ENCODE measurements at places on chromosomes 6 and 20.

DNA sequence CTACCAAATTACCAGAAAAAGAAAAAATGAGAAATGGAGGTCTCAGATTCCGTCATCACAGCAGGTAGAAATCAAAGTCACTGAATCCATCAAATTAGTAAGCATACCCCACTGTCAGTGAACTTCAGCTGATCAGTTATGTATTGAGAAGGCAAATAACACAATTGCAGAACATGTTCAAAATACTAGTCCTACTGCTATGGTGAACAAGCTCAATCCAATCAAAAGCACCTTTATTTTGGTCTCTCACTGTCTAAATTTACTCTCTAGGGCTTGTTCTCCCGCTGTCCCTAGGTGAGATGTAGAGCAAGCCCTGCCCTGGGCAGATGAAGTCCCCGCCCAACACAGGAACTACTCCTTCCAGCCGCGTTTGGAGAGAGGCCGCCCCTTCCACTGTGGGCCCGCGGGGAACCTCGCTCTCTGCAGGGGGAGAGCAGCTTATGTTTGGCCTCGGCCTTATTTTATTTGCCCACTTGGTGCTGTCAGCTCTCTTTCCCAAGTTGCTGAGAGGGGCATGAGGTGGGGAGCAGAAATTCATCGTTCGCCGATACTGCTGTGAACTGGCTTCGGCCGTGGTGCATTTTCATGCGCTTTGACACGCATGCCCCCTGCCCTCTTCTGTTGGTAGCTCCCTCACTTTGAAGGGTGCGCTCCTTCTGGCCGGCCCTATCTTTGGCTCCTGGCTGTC, 14.3 kb upstream of the MAP1LC3A start:
- peak; percentile 43 for ATAC-seq

DNA sequence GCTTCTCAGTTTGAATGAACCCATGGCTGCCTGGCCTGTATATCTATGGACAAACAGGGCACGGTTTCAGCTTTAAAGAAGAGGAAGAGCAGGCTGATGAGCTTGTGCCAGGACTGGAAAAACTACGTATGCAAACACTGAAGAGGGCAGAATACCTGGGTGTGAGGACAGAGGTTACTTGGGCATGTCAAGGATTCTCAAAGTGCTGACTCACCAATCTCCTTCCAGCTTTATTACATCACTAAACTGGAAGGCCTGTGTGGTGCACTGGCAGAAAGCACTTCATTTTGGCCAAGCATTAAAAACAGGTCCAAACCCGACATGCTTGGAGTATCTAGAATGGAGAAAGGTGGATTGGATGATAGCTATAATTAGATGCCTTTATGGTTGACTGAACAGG, 95.2 kb downstream of the GMPR start:
- no peak for ATAC-seq

DNA sequence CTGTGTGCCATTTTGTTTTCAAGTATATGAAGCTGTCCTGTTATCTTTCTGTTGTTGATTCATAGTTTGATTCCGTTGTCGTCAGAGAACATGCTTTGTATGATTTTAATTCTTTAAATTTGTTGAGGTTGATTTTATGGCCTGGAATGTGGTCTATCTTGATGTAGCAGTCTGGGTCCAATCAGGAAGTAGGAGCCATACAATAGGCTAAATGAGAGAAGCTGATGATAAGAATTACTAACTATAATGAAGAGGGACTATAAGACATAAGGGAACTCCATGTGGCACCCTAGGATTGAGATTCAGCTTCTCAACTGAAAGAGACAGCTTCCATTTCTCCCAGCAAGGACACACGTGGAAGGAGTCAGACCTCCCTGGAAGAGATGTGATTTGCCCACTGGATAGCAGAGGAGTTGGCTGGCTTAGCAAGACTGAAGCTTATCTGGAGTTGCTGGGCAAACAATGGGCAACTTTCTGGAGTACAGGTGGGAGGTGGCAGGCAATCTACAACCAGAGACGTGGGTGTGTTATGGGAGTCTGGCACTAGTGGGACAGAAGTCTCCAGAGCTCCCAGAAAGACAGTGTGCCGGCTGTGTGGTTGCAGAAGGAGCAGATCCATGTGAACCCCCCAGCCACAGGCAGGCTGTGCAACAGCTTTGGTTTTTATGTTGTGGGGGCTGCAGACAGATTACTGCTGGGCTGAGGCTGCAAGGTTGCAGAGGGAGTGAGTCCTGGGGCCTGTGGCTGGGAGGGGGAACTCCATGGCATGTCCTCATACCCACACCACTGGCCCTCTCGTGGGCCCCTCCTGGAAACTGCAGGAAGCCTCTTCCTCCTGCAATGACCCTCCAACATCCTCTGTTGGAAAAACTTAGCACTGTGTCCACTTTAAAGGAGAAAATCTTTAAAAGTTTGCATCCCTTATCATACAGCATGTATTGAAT, 7.1 kb downstream of the ZNF831 start:
- no peak for ATAC-seq

DNA sequence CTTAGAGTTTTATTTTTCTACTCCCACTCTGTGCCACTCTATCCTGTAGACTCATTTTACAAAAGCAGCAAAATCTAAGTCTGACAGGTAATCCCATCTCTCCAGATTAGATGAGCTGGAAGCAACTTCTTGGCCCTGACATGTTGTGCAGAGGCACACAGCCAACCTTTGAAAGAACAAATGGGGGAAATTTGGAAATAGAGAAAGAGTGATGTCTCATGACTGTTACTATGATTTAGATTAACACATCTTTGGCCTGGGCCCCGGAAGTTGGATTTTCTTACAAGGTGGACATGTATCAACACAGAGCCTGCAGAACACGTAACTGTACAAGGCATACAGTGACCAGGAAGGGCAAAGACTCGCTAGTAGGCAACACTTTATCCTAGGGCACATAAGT, 227.7 kb downstream of the MYLK4 start:
- no peak for ATAC-seq

DNA sequence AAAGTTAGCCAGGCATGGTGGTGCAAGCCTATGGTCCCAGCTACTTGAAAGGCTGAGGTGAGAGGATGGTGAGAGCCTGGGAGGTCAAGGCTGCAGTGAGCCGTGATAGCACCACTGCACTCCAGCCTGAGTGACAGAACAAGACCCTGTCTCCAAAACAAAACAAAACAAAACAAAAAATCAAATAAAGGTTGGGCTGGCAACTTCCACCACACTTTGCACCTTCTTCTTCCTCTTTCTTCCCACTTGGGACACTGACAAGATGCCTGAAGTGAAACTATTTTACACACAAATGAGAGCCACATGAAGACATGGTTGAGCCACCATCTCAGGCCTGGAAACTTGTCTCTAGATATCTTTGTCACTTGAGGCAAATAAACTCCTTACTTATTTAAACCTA, 53.8 kb upstream of the CCDC28A start:
- no peak for ATAC-seq

DNA sequence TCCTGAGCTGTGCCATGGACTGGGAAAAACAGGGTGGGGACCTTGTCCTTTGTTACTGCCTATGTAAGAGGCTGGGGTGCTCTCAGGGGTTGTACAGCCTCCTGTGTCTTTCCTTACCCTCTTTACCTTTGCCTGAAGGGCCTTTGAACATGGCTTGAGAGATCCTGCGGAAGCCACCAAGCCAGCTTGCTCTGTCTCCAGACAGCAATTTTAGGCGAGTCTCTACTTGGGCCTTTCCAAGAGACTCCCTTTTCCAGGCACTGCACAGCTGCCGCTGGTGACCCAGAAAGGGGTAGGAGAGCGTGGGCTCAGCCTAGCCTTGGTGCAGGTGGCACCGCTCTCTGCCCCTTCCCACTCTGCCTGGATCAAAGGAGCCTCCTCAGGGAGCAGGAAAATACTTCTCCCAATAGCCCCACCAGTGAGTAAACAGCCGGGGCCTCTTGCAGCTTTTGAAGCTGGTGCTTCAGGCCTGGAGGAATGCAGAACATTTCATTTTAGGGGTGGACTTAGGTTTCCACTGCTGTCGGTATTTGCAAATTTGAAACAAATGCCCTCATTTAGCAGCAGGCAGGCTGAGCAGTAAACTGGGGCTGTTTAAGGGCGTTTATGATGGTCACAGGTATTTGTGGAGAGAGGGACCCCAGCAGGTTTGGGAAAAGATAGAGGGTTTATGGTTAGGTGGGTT, 13.9 kb downstream of the PTK7 start:
- no peak for ATAC-seq

GRCh38 chr20:32495217-32495565, 89.9 kb downstream of the NOL4L start:
- no peak for ATAC-seq

GRCh38 chr6:131951576-131952230, 531 bp upstream of the CCN2 start:
- no peak for ATAC-seq

DNA sequence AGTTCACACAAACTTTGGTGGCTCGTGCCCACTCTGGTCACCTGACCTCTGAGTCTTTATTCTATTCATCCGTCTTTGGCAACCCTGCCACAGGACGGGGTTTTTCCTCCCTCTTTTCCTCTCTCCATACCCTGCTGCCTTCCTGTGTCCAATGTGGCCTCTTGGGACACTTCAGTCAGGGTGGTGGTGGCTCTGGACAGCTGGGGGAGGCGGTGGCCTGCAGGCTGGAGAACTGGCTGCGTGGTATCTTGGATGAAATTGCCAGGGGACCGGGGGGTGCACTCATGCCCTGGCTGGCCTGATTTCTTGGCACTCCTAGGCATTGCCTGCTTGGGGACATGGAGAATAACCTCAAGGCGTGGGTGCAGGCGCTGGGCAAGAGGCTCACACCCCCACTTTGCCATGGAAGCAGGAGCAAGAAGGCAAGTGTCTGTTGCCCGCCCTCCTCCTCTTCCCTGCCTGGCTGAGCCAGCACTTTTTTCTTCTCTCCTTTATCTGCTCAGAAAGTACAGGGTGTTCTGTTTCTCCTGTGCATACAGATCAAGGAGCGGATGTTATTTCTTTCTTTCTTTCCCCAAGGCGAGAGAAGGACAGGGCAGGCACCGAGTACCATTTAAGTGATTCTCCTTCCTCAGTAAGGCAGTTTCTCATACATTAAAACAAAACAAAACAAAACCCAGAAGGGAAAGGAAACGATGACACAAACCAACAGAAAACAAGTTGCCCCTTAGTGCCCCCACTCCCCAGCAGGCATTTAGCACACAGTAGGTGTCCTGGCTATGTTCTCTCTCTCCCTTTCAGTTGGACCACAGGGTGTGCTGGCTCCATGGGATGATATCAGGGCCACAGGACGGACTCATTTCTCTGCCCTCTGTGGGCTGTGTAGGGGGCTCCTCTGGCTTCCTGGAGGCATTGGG, 155.5 kb upstream of the RNF24 start:
- ATAC-seq, result no peak
